ENCODE measurements at places on chromosomes 7 and 10.

DNA sequence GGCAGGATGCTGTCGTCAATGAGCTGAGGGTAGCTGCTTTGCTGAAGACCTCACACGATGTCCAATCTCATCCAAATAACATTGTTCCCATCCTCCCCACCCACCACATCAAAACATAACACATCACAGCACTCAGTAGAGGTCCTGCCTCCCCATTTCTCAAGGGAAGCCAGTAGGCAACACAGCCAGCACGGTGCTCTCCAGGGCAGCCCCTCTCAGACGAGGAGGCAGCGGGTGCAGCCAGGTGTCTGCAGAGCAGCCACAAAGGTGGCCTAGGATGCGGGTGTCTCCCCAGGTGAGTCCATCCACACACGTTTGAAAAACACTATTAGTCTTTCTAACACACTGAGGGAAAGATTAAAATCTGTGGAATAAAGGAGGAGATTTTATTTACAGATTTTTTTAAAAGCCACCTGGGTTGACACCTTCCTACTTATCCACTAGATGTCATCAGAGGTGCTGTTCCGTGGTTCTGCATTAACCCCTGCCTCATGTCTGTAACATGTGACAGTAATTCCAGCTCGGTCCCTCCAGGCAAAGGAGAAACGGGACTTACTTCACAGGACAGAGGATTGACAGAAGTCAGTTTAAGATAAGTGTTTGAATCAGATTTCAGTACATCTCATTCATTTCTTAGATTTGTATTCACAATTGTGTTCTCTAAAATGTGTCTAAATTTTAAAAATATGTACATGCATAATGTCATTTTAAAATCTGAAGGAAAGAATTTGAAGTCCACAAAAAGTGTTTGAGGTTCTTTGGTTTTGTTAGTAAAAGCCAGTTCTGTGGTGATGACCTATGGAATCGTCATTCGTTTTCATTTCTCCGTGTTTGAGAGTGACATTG is 68.0 kb downstream of the LANCL2 start:
- DNase-seq: no peak

- DNase-seq: no peak
Measured at GRCh38 chr7:1558181-1558811, 2.3 kb upstream of the TMEM184A start.

DNA sequence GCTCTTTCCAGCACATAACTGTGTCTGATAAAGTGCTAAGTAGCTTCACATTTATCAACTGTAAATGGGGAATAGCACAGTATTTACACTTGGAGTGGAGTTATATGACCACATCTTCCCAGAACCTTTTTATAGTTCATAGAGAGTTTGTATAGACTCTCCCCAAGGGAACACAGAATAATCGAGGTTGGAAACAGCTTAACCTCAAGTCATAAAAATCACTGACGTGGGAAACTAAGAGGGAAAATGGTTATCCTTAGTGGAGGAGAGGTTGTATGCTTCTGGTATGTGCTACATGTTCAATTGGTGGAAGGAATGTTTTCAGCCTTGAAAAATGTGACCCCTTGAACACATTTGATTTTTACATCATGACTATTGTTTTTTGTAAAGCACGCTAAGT is 167.9 kb upstream of the KIAA1217 start:
- DNase-seq: no peak

GRCh38 chr10:97463363-97464132 is 17.6 kb downstream of the ZDHHC16 start:
- no peak for DNase-seq

- DNase-seq: no peak
Measured at GRCh38 chr7:80537091-80537490, 25.2 kb upstream of the GNAT3 start.

- DNase-seq: no peak
Measured at GRCh38 chr7:107233981-107234380, 65.2 kb downstream of the HBP1 start.

DNA sequence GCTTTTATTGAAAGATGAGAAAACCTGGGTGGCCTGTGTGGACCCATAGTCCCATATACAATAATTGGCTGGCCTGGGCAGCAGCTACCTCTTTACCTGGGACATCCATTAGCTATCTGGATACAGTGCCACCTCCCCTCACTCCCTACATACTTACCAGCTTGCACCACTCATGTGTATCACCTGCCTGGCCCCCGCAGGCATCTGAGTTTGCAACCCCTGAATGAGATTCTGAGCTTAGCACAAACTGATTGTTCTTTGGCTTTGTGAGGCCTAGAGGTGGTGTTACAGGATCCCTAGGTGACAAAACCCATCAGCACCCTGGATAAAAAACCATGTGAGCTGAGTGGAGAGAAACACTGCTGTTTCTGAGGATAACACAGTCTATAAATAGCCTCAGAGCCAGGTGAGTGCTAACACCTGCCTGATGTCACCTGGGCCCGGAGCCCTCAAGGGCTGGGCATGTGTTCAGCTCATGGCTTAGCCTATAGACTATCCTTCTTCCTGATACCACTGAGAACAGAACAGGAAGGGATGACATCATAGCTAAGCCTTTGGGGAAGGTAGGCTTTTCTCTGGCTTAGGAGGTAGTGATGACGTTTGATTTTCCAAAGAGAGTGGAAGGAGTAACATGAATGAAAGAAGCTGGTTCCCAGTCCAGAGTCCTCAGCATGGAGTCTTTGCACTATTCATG is 2.6 kb upstream of the PPIF start:
- DNase-seq: no peak

GRCh38 chr7:158814637-158815036 is 14.7 kb downstream of the ESYT2 start:
- DNase-seq: no peak

DNA sequence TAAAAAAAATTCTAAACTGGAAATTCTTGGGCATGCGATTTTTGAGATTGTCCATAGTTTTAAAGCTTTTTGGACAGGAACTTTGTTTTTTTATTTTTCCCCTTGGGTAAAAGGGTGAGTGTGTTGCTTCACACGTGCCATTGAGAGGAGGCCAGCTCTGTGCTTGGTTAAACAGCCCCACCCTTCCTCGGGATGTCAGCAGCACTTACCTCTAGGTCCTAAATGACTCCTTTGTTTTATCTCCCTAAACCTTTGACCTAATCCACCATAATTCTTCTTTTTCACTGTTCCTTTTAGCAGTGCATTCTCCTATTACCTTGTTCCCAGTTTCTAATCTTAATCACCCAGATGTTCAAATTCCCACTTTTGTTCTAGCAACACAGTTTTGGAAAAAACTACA is 83.5 kb downstream of the SEMA3D start:
- DNase-seq: no peak

- DNase-seq: no peak
Measured at GRCh38 chr7:131219312-131220041, 108.2 kb upstream of the MKLN1 start.

DNA sequence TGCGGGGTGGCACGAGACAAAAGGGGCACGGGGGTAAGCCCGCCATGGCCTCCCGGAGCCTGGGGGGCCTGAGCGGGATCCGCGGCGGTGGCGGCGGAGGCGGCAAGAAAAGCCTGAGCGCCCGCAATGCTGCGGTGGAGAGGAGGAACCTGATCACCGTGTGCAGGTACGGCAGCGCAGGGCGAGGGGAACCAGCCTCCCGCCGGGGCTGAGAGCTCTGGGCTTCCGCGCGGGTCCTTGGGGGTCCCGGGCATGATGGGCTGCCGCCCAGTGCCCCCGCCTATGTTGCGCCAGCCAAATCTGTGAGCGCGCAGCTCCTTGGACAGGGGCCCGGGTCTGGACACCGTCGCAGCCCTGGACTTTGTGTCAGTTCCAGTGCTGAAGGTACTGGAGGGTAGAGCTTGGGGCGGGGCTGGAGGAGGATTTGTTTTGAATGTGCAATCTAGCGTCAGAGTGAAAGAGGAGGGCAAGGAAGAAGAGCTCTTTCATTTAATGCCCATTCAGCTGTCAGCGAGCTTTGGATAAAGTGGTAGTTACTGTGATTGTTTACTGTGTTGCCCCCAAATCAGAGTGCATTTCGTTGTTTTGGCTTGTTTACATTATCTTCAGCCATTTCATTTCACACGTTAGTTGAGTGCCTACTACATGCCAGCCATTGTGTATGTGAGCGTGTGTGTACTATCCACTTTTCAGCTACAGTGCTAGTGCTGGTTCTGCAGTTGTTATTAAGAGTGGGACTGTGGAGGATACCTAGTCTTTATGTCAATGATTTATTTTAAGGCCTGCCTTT is 777 bp downstream of the RUNDC3B start:
- DNase-seq: no peak

- no peak for DNase-seq
Measured at GRCh38 chr10:8085251-8085650, 30.8 kb downstream of the GATA3 start.

Data from forelimb muscle (tissue), 1 donor.